ENCODE measurements at places on chromosomes 4 and X.

DNA sequence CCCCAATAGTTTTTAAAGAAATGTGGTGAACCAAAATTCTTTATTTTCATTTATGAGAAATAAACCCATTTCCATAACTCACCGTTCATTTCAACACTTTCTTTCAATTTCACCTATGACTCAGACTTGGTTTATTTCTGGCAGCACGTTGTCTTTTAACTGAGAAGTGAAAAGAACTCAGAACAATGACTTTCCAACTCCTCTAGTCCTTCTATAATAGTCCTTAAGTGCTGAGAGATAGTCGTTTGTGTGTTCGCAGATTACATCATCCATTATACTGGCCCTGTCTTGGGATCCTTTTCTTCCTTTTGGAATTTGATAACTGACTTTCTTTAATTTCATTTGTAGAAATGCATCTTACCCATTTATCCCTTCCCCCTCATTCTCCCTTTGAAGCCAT lies 113.6 kb downstream of the GLUD2 start:
- no peaks in the 10 kb centered on the region for H3K36me3 ChIP-seq
- H3K4me3 ChIP-seq = no peak overlapping the region
- no peaks in the 10 kb centered on the region for H3K4me1 ChIP-seq
- no peak overlapping the region for H3K27ac ChIP-seq
- DNase-seq = no peak

- H3K4me3 ChIP-seq = no peak overlapping the region
- no peak overlapping the region for H3K27ac ChIP-seq
- DNase-seq = no peak
- H3K4me1 ChIP-seq = no peaks in the 10 kb centered on the region
- H3K36me3 ChIP-seq = no peaks in the 10 kb centered on the region
Measured at GRCh38 chrX:2647627-2648026, 43.5 kb upstream of the CD99 start.

GRCh38 chrX:149504226-149504914 lies 736 bp downstream of the IDS start:
- no peak for DNase-seq
- H3K27ac ChIP-seq = peak overlapping the region; percentile 84
- no peaks in the 10 kb centered on the region for H3K36me3 ChIP-seq
- H3K4me1 ChIP-seq = no peaks in the 10 kb centered on the region
- no peaks in the 10 kb centered on the region for H3K27me3 ChIP-seq

DNA sequence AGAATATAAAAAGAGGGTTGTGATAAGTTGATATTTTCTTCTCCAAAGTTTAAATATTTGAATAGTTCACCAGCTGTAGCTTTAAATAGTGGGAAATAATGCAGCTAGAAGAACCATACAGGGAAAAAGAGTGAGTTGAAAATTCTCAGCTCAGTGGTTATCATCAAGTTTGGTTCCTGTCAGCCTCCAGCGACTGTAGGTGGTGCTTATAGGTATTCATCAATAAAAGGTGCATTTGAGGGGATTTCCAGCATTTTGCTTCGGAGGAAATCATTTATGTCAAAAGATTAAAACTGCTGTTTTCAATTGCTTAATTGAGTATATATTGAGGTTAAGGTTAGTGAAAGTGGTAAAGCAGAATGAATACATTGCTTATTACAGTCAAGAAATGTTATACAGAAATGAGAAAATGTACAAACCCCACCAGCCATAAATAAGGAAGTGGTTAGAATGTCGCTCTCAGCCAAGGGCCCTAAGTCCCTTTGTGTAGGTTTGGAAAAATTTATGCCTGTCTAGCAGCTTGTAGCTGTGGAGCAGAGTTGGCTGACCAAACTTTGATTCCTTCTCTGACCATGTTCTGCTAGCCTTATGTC lies 532.9 kb upstream of the FTHL17 start:
- H3K27me3 ChIP-seq = no peaks in the 10 kb centered on the region
- no peaks in the 10 kb centered on the region for H3K36me3 ChIP-seq
- no peak overlapping the region for H3K27ac ChIP-seq
- no peaks in the 10 kb centered on the region for H3K4me1 ChIP-seq
- no peak overlapping the region for H3K4me3 ChIP-seq

- peak within 1 kb of the TSS; percentile 93 for H3K4me3 ChIP-seq
- peak within 1 kb of the TSS; percentile 90 for H3K27ac ChIP-seq
- H3K27me3 ChIP-seq = no peaks in the 10 kb centered on the region
- peaks cover 4% of the 10 kb centered on the region for H3K4me1 ChIP-seq
- DNase-seq = peak; percentile 77
Measured at GRCh38 chr4:158768555-158769174, at the start of gene FNIP2. FNIP2 (plus strand) TSS chr4:158769026; CDS start chr4:158769213, 187 bp downstream.

DNA sequence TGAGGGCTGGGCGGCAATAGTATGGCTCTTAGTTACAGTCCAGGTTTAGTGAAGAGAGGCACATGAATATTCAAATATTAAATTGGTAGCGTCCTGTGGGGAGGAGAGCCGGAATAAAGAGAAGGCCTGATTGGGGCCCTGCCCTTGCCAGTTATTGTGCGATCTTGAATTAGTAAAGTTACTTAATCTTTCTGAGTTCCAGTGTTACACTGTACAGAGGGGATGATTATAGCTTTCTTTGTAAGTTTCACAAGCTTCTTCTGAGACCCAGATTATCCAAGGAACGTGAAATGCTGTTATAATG lies 1.2 kb downstream of the METAP1 start:
- DNase-seq = no peak
- H3K4me1 ChIP-seq = no peaks in the 10 kb centered on the region
- peak overlapping the region; percentile 73 for H3K4me3 ChIP-seq
- peak overlapping the region; percentile 88 for H3K27ac ChIP-seq
- H3K27me3 ChIP-seq = no peaks in the 10 kb centered on the region

DNA sequence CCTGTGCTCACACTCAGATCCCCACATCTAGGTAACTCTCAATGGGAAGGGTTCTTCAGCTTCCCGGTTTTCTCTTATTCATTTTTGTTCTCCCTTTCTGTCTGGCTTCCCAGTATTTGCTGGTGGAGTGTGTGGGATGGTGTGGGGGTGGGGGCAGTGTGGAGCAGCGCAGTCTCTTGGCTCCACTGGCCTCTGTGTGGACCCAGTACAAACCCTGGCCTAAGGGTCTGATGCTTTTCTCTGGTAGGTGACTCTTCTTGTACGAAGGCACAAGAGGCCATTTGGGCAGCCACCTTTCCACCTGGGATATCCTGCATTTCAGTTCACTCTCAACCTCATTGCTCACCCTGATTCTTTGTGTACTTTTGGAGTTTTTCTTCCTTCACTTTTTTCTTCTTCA lies 71.3 kb downstream of the NBDY start:
- H3K27me3 ChIP-seq = no peaks in the 10 kb centered on the region
- DNase-seq = no peak
- H3K4me3 ChIP-seq = no peak overlapping the region

DNA sequence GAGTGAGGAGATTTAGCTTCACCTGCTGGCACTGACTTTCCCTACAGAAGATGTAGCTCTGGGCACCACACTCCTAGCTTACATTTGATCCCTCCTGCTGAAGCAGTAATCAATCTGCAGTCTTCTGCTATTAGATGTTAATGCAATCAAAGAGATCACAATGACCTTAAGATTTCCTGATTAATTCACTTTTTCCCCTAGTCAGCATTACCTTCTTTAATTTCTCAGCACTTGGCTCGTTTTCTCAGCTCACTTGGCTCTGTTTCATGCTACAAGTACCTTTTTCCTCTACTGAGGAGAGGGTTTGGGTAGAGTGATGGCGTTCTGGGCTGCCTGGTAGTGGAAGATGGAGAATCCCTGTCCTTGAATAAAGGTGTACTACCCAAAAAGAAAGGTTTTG lies 113.0 kb upstream of the PAK3 start:
- H3K4me3 ChIP-seq = no peak overlapping the region
- no peak overlapping the region for H3K27ac ChIP-seq
- peaks cover 10% of the 10 kb centered on the region for H3K27me3 ChIP-seq
- no peaks in the 10 kb centered on the region for H3K36me3 ChIP-seq
- no peaks in the 10 kb centered on the region for H3K4me1 ChIP-seq

- H3K27ac ChIP-seq = no peak overlapping the region
- H3K36me3 ChIP-seq = no peaks in the 10 kb centered on the region
- H3K4me1 ChIP-seq = no peaks in the 10 kb centered on the region
- no peak for DNase-seq
Measured at GRCh38 chrX:29531336-29531735, 684.0 kb upstream of the MAGEB2 start.

GRCh38 chr4:153267890-153268289 lies 63.6 kb downstream of the TRIM2 start:
- H3K36me3 ChIP-seq = no peaks in the 10 kb centered on the region
- no peak for DNase-seq
- H3K27ac ChIP-seq = no peak overlapping the region
- no peak overlapping the region for H3K4me3 ChIP-seq
- no peaks in the 10 kb centered on the region for H3K4me1 ChIP-seq
- no peaks in the 10 kb centered on the region for H3K27me3 ChIP-seq

DNA sequence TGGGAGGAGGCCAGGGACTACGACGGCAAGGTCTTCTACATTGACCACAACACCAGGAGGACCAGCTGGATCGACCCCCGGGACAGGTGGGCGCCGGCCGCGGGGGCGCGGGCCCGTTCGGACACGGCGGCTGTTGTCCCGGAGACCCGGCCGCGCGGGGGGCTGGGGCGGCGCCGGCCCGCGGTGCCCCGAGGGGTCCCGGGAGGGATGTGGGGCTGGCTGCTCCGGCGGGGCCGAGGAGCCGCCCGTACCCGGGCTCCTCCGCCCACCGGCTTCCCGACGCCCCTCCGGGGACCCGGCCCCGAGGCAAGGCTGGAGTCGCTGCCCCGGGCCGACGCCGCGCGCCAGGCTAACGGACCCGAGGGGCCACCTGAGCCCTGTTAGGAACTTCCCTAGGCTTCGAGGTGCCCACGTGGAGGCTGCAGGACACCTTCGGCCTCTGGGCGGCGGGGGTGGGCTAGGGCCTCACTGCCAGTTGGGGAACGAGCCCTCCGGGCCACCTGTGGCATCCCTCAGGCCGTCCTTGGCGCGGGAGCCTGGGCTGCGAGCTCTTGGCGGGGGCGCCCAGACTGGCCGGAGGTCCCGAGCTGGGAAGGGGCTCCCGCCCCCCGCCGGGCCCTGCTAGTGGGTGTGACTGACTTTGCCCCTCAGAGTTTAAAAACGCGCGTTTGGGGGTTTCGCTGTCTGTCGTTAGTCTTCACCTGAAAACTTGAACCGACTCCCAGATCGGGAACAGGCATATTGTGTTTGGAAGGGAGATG lies 660 bp downstream of the WWC2 start:
- no peaks in the 10 kb centered on the region for H3K4me1 ChIP-seq
- peak overlapping the region; percentile 98 for H3K27ac ChIP-seq
- H3K27me3 ChIP-seq = no peaks in the 10 kb centered on the region
- peak; percentile 32 for DNase-seq
- peak overlapping the region; percentile 90 for H3K4me3 ChIP-seq
- H3K36me3 ChIP-seq = no peaks in the 10 kb centered on the region

- H3K36me3 ChIP-seq = no peaks in the 10 kb centered on the region
- DNase-seq = no peak
- H3K27ac ChIP-seq = no peak overlapping the region
- H3K4me1 ChIP-seq = no peaks in the 10 kb centered on the region
Measured at GRCh38 chr4:5921981-5922380, 29.1 kb upstream of the CRMP1 start.

GRCh38 chr4:163748449-163748848 lies 254.0 kb downstream of the TMA16 start:
- no peaks in the 10 kb centered on the region for H3K4me1 ChIP-seq
- H3K4me3 ChIP-seq = no peak overlapping the region
- DNase-seq = no peak
- H3K27me3 ChIP-seq = no peaks in the 10 kb centered on the region

DNA sequence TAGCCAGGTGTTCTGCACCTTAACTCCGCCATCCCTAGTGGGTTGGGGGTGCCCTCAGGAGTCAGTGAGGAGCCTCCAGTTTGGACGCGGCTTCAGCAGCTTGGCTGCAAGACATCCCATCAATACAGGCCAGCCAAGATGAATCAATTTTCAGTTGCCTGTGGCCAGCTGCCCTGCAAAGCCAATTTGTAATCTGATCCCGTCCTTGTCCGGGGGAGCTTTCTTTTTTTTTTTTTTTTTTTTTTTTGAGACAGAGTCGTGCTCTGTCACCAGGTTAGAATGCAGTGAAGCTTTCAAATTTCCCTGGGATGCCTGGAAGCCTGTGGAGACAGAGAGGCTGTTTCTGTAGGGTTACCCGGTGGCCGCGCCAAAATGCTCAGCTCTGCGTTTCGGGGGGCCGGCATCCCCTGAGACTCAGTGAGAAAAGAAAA lies 192.5 kb downstream of the ASMT start:
- no peaks in the 10 kb centered on the region for H3K27me3 ChIP-seq
- no peaks in the 10 kb centered on the region for H3K4me1 ChIP-seq
- DNase-seq = no peak
- H3K36me3 ChIP-seq = no peaks in the 10 kb centered on the region
- no peak overlapping the region for H3K4me3 ChIP-seq
- no peak overlapping the region for H3K27ac ChIP-seq

DNA sequence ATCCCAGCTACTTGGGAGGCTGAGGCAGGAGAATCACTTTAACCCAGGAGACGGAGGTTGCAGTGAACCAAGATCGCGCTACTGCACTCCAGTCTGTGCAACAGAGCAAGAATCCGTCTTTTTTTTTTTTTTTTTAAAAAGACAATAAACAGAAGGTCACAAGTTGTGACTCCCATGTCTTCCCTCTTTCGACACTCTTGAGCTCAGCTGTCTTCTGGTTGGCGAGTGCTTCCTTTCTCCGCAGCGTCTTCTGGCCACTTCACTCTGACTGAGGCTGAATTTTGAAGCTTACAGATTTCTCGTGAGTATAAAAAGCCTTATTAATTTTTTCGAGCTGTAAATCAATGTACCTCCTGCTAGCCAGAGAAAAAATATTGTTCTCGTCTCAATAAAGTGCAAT lies 124.9 kb downstream of the STOX2 start:
- H3K27ac ChIP-seq = no peak overlapping the region
- H3K4me3 ChIP-seq = no peak overlapping the region
- no peaks in the 10 kb centered on the region for H3K36me3 ChIP-seq
- H3K27me3 ChIP-seq = no peaks in the 10 kb centered on the region
- no peak for DNase-seq

- no peaks in the 10 kb centered on the region for H3K36me3 ChIP-seq
- H3K27ac ChIP-seq = no peak overlapping the region
- DNase-seq = no peak
- no peaks in the 10 kb centered on the region for H3K27me3 ChIP-seq
- H3K4me1 ChIP-seq = no peaks in the 10 kb centered on the region
Measured at GRCh38 chr4:37693450-37694190, 7.4 kb upstream of the RELL1 start.

DNA sequence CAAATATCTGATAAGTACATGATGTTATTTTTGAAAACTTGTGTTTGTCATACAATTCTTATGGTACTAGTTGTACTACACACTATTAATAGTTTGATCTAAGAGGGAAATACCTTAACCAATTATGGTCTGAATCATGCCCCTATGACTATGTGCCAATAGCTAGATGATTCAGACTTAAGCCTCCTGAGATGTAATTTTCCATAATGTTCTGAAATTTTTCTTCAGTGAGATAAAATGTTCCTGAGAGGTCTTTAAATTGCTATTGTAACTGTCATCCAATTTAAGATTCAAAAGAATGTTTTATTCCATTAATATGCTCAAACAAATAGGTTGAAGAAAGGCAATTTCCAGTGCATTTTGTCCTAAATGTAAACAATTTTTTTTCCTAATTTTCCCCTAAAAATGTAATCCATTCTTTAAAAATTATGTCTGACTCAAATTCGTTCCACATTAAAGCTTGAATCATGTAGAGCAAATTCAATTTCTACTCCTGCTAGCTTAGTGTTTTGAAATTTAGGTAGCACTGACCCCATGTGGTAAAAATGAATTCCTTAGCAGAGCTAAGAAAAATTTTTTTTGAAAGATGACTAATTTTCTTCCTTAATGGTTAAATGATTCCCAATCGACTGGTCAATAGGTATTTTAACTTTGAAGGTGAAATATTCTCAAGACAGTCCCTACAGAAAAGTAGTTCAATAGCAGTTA lies 49.1 kb downstream of the APOOL start:
- H3K27ac ChIP-seq = no peak overlapping the region
- no peak for DNase-seq
- H3K4me1 ChIP-seq = no peaks in the 10 kb centered on the region
- no peaks in the 10 kb centered on the region for H3K36me3 ChIP-seq
- H3K4me3 ChIP-seq = no peak overlapping the region

Measured in uterus (tissue), 4 donors.